A549 treated with RU486 at 1 μM for 4 hours (cell line): ENCODE measurements at places on chromosomes 3 and 15. TPM values are rescaled to one million over a fixed set of nuclear protein-coding genes. Genes with fewer than 3 reads are reported as not detected.

The SLC7A14 gene
- total RNA-seq: not detected in 5 replicates

The ANKRD34C gene
- not detected in 5 replicates for total RNA-seq

The WDR76 gene
- 10.0 to 18.2 TPM (median 13.2 TPM) in 5 replicates for total RNA-seq

The MYL3 gene
- total RNA-seq: 0.22 to 0.35 TPM in 2 of 5 replicates, not detected in the others

The ANKRD63 gene
- total RNA-seq: 0.31 to 0.80 TPM (median 0.44 TPM) in 4 of 5 replicates, not detected in the other

The ACTC1 gene
- total RNA-seq: 0.14 to 0.48 TPM (median 0.33 TPM) in 5 replicates

The TMEM158 gene
- 13.1 to 29.5 TPM (median 23.7 TPM) in 5 replicates for total RNA-seq

The TGM5 gene
- total RNA-seq: not detected in 5 replicates

The HES1 gene
- total RNA-seq: 10.4 to 16.2 TPM (median 14.4 TPM) in 5 replicates

The CACNA1D gene
- total RNA-seq: 0.42 to 0.97 TPM (median 0.81 TPM) in 5 replicates

The SCN11A gene
- total RNA-seq: not detected in 5 replicates

The CPLX3 gene
- total RNA-seq: not detected in 5 replicates

The FGD5 gene
- total RNA-seq: 0.05 to 0.16 TPM in 2 of 5 replicates, not detected in the others

The CLDN1 gene
- total RNA-seq: 15.7 to 34.1 TPM (median 28.5 TPM) in 5 replicates

The CCR9 gene
- total RNA-seq: not detected in 5 replicates

The PLXND1 gene
- total RNA-seq: 78.3 to 95.3 TPM (median 82.5 TPM) in 5 replicates

The MAP3K13 gene
- total RNA-seq: 8.9 to 15.8 TPM (median 13.5 TPM) in 5 replicates

The TUBGCP4 gene
- total RNA-seq: 4.4 to 6.8 TPM (median 6.2 TPM) in 5 replicates
